Head of caudate nucleus (tissue), 42 donors: ENCODE measurements at places on chromosomes 7 and 10.

- no peak for DNase-seq
Observed at GRCh38 chr7:84372155-84372621, 177.6 kb upstream of the SEMA3A start.

- DNase-seq: no peak
Observed at GRCh38 chr10:33493497-33493896, 159.0 kb upstream of the NRP1 start.

- no peak for DNase-seq
Observed at GRCh38 chr7:34973400-34973760, 63.9 kb downstream of the DPY19L1 start.

DNA sequence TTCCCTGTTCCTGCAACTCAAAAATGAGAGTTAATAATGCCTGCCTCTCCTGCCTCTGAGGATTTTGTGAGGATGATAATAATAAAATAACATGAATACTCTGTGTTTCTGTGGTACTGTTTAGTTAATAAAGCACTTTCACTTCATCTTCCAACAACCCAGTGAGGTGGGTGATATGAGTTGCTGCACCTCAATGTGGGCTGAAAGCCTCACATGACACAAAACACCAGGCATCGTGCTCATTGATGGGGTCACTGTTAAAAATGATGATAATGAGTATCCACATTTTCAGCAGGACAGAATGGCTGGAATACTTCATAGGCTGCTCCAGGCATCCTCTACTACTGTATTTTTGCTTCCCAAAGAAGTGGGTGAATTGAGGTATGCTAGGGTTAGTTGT, 222.8 kb upstream of the NRP1 start:
- no peak for DNase-seq
